ENCODE measurements at places on chromosomes 7 and 10. TPM values are rescaled to one million over a fixed set of nuclear protein-coding genes. Genes with fewer than 3 reads are reported as not detected.

The PRRT4 gene
- total RNA-seq: 1.3 TPM

The PLOD3 gene
- total RNA-seq: 47.8 TPM

The SPDYE9 gene
- total RNA-seq: not detected

The HOXA3 gene
- not detected for total RNA-seq

The AGAP5 gene
- total RNA-seq: 1.5 TPM

The ADCY1 gene
- 0.07 TPM for total RNA-seq

The NUTM2E gene
- total RNA-seq: not detected

The ACTL6B gene
- total RNA-seq: not detected

The CLCN1 gene
- 0.21 TPM for total RNA-seq

The BAG3 gene
- total RNA-seq: 82.1 TPM

The WNT16 gene
- total RNA-seq: not detected

Measured in airway epithelial cell (primary cell).